ENCODE measurements at places on chromosomes 1 and 21.

- no peak for DNase-seq
Measured at GRCh38 chr21:25907573-25908275, 173.0 kb downstream of the GABPA start.

DNA sequence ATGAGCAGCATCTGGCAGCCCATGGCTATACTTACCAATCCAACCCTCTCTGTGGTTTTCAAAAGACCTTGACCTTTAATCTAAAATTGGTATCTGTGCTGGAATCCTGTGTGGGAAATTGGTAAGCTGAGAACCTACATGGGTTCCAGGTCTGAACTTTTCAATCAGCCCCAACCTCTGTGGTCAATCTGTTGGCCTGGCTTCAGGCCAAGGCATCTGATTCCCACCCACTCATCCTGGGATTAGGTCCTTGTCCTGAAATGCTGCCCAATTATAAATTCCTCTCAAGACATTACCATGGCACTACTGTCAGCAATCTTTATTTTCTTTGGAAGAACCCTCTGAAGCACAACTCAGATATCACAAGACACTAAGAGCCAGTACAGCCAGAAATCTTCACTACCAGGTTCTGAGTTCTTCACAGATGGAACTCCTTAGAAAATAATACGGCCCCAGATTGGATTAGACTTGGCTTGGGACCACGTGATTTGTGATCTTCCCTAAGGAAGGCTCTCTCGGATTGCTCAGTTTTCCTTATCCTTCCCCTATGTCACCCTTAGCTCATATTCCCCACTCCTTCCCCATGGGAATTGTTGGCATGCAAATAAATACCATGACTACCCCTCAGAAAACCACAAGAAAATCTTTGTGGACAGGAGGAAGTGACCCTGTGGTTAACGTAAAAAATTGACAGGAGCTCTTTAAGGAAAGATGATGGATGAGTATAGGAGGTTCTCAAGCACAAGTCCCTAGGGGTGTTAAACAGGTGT, 207.9 kb upstream of the ST6GALNAC5 start:
- DNase-seq: no peak

DNA sequence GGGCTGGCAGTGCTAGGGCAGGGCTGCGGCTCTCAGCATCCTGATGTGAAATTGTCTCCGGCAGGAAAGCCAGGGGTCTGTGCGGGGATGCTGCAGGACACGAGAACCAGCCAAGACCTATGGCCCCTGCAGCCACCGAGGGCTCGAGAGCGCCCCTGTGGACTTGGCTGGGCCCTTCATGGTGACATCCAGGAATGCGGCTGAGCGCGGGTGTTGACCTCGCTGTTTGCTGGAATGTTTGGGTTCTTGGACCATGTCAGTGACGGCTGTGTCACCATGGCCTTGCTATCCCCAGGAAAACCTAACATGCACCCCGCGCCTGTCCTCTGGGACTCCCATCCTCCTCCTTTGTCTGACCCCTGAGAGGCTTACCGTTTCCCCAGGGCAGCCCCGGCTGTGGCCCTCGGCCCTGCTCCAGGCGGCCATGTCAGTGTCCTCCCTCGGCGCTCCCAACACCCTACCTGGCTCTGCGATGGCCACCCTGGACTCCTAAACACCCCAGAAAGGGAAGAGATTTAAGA, 14.3 kb upstream of the C1orf174 start:
- DNase-seq: no peak

DNA sequence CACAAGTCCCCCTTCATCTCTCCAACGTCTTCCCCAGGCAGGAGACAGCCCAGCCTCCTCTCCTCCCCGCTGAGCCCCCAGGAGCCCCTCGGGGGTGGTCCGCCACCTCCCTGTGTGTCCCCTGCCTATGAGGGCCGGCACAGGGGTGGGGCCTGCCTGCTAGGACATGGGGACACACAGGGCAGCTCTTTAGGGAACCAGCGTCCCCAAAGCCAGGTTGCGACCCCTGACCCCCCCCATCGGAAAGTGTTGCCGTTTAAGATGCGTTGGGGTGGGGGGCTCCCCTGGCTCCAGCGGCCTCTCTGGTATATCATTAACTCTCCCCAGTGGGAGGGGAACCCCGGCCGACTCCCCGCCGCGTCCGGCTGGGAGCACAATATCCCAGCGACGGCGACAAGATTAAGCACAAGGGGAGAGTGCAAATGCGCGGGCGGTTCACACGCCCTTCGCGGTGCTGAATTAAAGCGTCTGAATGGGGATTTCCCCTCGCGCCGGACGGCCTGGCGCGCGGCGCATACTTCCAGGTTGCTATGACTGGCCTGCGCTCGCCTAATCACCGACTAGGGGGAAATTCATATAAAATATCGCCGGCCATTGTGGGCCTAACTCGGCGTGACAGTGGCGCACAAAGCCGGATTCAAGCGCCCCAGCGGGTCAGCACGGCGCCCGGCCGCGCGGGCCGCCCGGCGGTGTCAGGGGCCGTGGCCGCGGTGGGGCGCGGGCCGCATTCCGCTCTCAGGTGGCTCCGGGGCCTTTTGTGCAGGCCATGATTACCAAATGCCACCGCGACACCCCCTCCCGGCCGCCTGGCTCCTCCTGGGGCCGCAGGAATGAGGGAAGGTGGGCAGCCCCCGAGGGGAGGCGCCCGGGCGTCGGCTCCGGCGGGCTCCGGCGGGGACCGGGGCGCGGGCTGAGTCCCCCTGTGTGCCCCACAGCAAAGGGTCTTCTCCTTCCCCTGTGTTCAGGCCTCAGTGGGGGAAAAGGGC, 30.9 kb downstream of the WNT3A start:
- DNase-seq: peak; percentile 72

- no peak for DNase-seq
Measured at GRCh38 chr1:110749960-110750359, 75.2 kb upstream of the KCNA3 start.

DNA sequence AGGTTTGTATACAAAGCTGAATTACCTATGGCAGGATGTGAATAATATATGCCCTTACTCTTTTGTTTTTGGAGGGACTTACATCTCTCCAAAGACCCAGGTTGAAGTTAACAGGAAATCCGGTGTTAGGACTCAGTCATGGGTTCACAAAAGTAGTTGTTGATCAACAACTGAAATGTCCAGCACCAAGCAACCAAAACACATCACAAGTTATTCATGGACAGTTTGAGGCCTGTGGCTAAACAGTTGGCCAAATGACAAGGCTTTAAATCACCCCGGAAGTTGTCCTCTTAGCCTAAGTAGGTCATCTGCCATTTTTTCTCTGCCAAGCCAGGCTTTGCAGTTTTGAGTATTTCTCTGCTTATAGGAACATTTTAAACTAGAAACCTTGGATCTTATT, 89.9 kb downstream of the CD247 start:
- DNase-seq: no peak

DNA sequence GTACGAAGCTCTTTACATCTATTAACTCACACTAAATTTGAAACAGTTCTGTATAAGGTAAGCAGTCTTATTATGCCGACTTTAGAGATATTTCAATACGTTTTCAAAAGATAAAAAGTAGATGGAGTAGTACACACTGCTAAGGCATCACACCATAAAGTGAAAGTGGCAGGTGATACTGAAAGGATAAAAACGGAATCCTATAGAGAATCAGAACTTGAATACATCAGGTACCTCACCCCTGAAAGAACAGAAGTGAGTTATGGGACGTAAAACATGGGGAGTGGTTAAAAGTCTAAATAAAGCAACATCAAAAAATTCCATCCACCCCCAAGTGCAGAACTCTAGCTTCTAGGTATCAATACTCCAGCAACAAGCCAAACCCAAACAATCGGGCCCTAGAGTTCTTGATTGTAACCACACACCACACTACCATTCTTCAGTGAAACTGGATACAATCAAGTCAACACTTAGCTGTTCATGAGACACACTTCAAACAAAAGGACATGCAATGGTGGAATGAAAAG, 142.6 kb downstream of the SMYD3 start:
- no peak for DNase-seq

- no peak for DNase-seq
Measured at GRCh38 chr1:184019506-184019905, 18.0 kb downstream of the COLGALT2 start.

DNA sequence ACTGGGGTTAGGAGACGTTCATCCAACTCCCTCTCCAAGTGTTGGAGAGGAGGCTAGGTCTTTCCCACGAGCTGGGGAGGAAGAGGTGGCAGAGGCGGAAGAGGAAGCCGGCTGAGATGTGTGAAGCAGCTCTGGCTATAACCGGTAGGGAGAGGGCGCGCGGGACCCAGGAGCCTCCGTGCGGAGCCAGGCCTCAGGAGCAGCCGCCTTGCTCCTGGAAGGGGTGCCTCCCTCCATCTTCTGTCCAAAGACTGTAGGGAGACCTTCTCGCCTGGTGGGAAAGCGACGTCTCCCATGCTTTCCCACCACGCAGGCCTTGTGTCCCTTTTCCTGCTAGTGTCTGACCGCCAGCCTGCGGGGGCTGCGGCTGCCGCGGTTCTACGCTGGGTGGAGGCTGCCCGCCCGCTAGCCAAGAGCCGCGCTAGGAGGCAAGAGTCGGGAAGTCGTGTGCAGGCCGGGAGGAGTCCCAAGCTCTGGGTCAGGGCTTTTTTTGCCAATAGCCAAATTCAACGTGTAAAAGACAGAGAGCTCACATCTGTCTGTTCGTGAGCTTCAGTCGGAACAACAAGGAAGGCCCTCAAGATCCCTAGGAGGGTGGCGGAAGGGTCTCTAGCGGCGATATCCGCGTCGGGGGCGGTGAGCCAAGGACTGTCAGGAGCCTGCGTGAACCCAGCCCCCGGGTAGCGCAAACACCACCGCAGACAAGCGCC, 8.4 kb upstream of the NBPF11 start:
- no peak for DNase-seq

- DNase-seq: no peak
Measured at GRCh38 chr1:1167841-1168450, 5.7 kb upstream of the TTLL10 start.

DNA sequence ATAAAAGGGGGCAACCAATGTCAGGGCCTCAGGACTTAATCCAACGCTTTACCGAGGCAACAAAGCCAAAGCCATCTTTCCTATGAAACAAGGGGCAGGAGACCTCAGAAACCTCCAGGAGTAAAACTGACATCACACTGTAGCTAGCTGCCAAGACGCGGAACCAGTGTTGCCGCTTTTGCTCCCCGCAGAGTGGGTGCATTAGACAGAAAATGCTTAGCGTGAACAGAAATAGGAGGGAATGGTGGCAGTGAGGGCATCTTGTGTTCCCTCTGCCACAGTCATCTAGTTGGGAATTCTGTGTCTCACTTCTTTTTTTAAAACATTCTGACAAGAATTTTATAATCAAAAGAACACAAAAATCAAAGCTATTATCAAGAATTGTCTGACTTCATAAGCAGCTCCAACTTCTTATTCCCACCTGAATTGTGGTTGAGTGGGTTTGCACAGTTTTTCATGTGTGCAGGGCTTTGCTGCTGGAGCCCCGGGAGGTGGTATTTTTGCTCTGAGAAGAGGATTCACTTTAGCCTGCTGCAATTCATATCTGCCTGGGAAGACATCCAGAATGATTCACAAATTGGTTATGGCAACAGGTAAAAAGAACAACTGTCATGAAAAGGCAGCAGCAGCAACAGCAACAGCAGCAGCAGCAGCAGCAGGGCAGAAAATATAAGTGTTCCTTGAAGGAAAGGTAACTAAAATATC, 82.2 kb upstream of the DIRAS3 start:
- DNase-seq: no peak

GRCh38 chr1:227887697-227888403, 59.9 kb downstream of the WNT9A start:
- DNase-seq: peak; percentile 69

- DNase-seq: no peak
Measured at GRCh38 chr1:75520862-75521475, 89.9 kb downstream of the SLC44A5 start.

DNA sequence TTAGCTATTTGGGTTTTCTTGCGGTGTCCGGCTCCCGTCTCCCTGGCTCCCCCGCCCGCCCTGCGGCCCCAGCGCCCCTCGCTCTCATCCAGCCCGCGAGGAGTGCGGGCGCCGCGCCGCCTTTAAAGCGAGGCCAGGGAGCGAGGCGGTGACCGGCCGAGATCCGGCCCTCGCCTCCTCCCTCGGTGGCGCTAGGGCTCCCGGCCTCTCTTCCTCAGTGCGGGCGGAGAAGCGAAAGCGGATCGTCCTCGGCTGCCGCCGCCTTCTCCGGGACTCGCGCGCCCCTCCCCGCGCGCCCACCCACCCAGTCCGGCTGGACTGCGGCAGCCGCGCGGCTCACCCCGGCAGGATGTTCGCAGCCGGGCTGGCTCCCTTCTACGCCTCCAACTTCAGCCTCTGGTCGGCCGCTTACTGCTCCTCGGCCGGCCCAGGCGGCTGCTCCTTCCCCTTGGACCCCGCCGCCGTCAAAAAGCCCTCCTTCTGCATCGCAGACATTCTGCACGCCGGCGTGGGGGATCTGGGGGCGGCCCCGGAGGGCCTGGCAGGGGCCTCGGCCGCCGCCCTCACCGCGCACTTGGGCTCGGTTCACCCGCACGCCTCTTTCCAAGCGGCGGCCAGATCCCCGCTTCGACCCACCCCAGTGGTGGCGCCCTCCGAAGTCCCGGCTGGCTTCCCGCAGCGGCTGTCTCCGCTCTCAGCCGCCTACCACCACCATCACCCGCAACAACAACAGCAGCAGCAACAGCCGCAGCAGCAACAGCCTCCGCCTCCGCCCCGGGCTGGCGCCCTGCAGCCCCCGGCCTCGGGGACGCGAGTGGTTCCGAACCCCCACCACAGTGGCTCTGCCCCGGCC, 492 bp downstream of the HLX start:
- DNase-seq: peak; percentile 81

DNA sequence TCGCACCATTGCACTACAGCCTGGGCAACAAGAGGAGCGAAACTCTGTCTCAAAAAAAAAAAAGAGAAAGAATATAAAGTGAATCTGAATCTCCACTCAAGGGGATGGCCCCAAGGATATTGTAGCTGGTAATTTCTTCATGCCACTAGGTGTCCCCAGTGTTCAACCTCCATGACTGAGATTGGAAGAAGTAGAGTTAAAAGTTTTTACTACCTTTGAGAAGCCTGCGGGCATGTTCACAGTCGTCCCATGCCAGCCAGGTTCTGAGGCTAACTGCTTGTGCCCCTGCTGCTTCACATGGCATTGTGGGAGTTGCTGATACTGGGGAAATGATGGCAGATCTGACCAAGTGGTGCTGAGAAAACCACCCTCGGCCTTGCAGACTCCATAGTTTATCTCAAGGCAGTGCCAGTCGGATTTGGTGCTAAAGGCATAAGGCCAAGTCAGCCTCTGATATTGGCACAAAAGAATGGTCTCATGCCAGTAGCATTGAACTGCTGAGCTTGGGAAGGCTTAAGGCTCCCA, 10.8 kb upstream of the SHISA4 start:
- no peak for DNase-seq

DNA sequence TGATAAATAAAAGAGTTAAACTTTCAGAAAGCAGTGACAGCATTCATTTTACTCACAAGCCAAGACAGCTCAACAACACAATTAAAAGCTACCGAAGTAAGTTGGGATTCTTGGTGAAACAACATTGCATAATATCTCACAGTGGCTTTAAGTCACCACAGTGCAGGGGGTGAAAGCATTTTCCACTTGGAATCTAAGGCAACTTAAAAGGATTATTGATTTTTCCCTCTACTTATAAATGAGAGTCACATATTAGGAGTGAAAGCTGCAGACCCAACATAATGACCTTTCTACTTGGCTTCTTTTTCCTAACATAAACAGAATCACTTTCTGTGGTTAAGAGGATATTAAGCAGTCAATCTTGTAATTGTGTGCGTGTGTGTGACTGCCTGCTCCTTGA, 536.6 kb upstream of the CXADR start:
- no peak for DNase-seq

GRCh38 chr1:1511533-1512285, at the start of gene ATAD3A:
Gene ATAD3A (plus strand): TSS chr1:1512162. CDS start chr1:1512269, 107 bp downstream.
- peak; percentile 100 for DNase-seq

GRCh38 chr1:41754540-41754939, 164.2 kb downstream of the HIVEP3 start:
- no peak for DNase-seq
